AG20443 (cell line): ENCODE measurements at places on chromosomes 12 and 14.
A peak's percentile ranks its signal among the peaks of the same experiment; 100 is the strongest.

- DNase-seq = no peak
Observed at GRCh38 chr12:27220055-27220987, 23.8 kb upstream of the STK38L start.

DNA sequence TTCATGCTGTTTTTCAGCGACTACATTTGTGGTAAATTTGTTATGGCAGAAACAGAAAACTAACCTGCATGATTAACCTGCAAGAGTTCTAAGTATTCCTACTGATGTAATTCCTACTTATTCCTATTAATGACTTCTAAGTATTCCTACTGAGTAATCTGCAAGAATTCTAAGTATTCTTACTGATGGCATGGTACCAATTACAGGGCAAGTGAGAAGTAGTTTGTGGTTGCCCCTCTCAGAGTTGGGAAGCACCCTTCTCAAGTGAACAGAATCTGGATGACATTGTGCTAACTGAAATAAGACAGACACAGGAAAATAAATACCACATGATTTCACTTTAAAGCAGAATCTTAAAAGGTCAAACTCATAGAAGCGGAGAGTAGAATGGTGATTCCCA is 100.9 kb upstream of the CPNE8 start:
- no peak for DNase-seq

DNA sequence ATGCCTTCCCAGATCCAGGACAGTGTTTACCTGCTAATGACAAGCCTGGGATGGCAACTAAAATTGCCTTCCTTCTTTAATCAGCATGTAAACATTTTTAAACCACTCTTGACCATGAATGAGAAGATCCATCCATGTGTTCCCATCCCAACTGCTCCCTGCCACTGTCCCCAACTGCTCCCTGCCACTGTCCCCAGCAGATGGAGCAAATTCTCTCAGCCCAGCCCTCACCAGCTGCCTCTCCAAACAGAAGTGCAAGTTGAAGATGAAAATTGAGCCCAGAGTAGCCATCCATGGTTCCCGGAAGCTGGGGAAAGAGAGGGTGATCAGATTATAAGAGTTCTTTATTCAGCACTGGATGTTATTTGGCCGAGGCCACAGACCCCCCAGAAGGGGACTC is 133.1 kb downstream of the SLC15A4 start:
- no peak for DNase-seq

GRCh38 chr14:104845834-104846441 is 19.1 kb upstream of the CEP170B start:
- DNase-seq = no peak

- no peak for DNase-seq
Observed at GRCh38 chr12:72133497-72134055, 138.6 kb upstream of the TRHDE start.

GRCh38 chr14:72894623-72895378 is 900 bp upstream of the DPF3 start:
- DNase-seq = peak; percentile 21
